Stimulated activated CD8-positive, alpha-beta memory T cell treated with anti-CD3 and anti-CD28 coated beads, Interleukin-2, amount 100 ng/mL, for 48 hours (primary cell): ENCODE measurements at places on chromosomes 2 and 18.

DNA sequence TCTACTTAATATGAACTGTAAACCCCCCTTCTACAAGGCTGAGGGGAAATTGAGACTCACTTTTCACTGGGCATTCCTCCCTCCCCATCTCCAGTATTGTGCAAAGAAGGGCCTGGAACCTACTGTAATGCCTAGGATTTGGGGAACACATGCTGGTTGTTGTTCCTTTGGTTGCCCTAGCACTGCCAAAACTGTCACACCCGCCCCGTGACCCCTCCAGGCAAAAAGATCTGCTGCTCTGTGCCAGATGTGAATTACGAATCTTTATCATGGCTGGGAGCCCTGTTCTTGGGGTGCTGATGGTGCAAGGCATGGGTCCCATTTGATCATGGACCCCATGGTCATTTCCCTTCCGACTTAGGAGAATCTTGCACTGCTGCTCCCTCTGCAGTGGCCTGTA is 95.4 kb downstream of the CABLES1 start:
- no peak for DNase-seq

DNA sequence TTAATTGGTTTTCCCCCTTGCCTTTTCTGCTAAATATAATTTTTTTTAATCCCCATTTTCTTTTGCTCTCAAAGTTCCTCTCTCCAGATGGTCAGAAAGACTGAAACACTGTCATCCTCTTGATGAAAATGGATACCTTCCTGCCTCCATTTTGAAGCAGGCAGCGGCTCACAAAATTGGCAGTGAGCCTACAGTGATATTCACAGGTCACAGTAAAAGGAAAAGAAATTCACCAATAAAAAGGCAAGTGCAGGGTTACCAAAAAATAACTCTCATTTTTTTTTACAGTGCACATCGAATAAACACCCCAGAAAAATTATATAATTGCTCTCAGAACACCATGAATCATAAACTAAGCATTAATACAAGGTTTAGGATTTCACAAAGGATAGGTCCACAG is 307.5 kb downstream of the TCF4 start:
- DNase-seq: no peak

- peak; percentile 41 for DNase-seq
These were observed 169.1 kb upstream of the KLF7 start for GRCh38 chr2:207334624-207335371.

DNA sequence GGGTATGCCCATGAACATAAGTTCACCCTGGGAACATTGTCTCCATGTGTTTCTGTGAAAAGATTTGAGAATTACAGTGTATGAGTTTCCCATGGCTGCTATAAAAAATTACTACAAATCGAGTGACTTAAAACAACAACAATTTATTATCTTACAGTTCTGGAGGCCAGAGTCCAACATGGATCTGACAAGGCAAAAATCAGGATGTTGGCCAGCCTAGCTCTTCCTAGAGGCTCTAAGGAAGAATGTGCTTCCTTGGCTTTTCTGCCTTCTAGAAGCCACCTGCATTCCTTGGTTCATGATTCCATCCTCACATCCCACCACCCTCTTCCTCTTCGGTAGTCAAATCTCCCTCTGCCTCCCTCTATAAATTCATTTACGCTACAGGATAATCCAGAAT is 38.6 kb downstream of the FAM124B start:
- no peak for DNase-seq

DNA sequence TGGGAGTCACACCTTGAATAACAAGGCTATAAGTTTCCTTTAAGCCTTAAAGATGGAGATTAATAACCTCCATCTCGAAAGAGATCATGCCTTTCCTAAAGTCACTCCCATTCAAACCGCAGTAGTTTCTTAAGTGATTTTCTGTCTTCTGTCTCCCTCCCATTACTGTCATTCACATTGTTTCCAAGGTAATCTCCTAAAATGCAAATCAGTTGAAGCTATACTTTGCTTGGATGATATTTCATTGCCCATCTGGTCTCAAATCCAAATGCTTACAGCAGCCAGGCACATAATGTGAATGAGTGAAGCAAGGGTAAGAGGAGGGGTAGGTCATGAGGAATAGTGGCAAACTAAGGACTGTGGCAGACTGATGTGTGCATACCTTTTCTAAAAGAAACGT is 116.4 kb downstream of the CCDC141 start:
- no peak for DNase-seq

- DNase-seq: no peak
These were observed 33.6 kb downstream of the RASGRP3 start for GRCh38 chr2:33509908-33510585.

- no peak for DNase-seq
These were observed 190.4 kb downstream of the KIAA1328 start for GRCh38 chr18:37019157-37019827.

GRCh38 chr2:174693344-174693743 is 70.9 kb downstream of the CHRNA1 start:
- no peak for DNase-seq

GRCh38 chr2:240618776-240619175 is 6.5 kb upstream of the GPR35 start:
- no peak for DNase-seq

DNA sequence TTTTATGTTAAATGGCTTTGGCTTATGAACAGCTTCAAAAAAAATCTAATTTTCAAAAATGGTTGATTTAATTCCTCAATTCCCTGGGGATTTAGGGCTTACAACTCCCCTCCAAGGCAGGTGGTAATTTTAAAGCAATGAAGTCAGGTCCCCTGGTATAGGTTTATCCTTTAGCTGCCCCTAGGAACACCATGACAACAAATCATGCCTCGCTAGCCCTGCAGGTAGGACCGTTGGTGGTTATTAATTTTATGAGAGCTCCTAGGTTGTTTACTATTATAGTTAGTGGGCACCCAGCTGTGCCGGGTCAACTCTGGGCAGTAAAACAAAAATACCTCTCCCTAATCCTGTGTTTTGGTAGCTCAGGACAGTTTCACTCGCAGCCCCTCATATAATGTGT is 26.2 kb upstream of the MBOAT2 start:
- DNase-seq: no peak

- DNase-seq: no peak
These were observed 39.6 kb upstream of the BOD1L2 start for GRCh38 chr18:57107140-57107832.

DNA sequence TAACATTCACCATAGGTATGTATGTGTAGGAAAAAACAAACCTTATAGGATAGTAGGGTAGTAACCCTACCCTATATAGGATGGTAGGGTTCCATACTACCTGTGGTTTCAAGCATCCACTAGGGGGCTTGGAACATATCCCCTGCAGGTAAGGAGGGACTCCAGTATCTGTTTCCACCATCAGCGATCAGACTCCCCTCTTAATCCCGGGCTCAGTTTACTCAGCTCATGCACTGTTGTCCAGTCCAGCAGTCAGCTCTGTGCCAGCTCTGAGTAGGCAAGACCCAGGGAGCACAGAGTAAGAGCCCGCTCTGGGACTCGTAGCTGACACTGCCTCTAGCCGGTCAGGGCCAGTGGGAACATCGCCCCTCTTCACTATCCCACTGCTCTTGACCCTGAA is 61.7 kb downstream of the MEX3C start:
- DNase-seq: no peak

DNA sequence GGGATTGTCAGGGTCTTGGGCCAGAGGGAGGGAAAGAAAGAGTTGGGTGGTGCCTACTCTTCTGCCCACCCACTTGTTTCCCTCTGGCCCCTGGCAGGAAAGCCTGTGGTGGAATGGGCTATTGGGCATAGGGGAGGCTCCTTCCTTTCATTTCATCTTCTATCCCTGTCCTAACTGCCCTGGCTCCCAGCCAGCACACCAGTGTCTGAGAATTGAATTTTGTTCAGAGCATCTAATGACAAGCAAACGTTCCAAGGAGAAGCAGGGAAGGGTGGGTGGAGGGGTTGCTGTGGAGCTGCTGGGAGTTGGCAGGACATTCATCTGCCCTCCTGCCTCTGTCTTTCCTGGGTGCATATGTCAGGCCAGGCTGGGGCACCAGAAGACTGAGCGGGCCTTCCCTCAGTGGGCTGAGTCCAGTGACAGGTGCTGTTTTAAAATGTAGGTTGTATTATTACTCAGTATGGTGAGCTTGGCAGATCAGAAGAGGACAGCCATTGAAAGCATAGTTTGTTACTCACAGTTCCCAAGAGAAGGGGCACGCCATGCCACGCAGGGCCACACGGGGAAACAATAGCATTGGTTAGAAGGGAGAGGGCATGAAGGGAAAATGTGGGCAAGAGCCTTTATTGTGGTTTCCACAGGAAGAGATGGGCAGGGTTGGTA is 171.9 kb downstream of the ACOXL start:
- DNase-seq: no peak

GRCh38 chr18:49030138-49030537 is 79.4 kb upstream of the SMAD7 start:
- DNase-seq: no peak

DNA sequence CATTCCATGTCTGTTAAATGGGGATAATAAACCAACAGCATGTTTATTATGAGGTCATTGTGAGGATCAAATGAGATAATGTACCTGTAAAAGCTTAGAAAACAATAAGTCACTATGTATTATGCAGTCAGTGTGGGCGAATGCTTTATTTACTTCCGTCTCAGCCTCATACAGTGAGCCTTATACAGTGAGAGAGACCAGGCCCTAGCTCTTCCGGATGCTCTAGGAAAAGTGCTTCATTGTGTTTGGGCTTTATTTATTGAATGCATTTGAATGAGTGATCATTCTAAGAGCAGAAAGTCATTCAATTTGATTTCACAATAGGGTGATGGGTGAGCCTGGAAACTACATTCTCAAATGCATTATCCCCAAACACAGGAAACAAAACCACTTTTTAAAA is 603.9 kb upstream of the FANCL start:
- no peak for DNase-seq

DNA sequence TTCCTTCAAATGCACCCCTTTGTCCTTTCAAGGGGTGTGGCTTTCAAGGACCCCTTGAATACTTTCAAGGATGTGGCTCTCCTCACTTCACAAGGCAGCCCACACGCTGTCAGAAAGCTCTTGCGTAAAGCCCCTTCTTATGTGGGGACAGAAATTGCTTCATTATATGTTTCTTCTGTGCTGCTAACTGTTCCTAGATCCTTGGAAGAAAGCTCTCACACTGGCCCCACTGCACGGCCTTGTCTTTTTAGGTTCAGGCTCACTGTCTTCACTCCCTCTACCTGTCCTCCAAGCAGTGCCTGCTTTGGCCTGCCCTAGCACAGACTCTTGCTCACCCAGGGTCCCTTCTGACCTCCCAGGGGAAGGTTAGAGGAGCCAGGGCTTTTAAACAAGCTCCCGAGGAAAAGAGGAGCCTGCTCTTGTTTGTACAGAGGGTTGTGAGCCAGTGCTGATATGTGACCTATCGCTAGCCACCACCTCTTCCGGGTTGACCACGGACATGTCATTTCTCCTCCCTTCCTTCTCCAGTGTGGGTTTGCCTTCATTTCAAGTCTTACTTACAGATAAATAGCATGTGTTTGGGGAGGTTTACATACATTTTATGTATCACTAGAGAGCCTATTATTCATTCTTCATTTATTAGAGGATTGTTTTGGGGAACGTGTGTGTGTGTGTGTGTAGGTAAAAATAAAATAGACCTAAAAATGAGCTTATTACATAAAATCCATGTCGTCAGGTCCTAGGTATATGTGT is 94.7 kb downstream of the RTN4 start:
- no peak for DNase-seq

DNA sequence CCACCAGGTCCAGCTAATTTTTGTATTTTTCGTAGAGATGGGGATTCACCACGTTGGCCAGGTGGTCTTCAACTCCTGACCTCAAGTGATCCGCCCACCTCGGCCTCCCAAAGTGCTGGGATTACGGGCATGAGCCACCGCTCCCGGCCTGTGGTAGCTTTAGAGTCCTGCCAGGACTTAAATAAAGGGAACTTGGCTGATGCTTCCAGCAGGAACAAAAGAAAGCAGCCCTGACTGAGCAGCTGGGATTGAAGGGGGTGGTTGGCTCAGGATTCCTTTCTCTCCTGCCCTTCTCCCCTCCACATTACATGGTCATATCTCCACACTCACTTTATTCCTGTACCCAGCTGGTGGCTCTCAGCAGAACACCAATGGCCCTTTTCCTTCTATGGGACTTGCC is 20.0 kb downstream of the EFHD1 start:
- DNase-seq: no peak

- no peak for DNase-seq
These were observed 32.8 kb upstream of the MC5R start for GRCh38 chr18:13791181-13791580.

DNA sequence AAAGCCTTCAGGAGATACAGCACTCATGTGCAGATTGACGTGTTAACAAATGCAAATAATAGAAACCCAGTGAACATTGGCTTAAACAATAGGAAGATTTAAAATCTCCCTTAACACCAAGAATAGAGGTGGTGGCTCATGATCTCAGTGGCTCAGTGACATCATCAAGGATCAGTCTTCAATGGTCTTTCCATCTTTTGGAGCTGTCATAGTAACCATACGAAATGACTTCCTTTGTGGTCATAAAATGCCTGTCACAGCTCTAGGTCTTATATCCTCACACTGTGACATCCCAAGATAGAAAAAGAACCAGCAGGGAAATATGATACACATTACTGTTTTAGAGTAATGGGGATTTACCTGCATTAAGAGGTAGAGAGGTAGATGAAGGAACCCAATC is 59.6 kb upstream of the ACKR3 start:
- DNase-seq: no peak

DNA sequence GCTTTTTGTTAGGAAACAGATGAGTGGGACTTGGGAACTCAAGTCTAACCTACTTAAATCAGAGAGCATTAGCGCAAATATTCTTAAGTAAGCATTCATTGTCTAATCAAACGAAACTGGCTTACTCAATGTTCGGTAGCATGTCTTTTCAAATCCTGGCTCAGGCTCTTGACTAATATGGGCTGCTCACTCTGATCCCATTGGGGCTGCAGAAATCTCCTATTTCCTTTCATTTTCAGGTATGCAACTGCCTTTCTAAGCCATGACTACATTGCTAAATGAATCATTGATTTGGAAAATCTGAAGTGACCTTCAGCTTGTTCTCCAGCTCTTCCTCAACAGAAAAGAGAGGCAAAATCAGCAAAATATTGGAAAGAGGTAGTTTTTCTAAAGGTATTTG is 2084.4 kb upstream of the PIK3C3 start:
- DNase-seq: no peak

DNA sequence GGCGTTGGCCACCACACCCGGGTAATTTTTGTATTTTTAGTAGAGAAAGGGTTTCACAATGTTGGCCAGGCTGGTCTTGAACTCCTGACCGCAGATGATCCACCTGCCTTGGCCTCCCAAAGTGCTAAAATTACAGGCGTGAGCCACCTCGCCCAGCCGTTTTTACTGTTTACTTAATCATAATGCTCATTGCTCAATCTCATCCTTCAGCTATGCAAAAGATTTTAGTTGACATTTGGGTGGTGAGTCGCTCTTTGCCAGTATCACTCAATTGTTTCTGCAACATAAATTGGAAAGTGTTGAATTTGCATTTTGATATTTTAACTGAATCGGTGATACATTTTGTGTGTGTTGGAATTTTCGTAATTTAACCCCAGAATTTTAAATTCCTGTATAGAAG is 7.8 kb upstream of the ZNF532 start:
- no peak for DNase-seq

DNA sequence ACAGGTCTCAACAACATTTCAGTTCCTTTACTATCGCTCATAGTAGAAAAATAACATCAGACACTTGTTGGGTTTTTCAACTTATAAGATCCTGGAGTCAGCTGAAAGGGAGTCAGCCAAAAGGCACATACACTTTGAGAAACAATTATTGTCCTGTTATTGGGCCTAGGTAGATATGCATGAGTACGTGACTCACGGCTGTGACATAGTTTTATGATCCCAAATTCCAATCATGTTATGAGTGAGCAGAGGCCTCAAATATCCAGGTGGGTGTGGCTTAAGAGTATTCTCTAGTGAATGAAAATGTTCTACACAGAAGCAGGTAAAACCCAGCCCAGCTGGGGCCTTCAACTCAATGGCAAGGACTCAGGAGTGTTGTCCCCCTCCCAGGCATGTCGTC is 27.2 kb downstream of the SERPINB8 start:
- DNase-seq: no peak
